ENCODE measurements at places on chromosomes 6 and 20. TPM values are rescaled to one million over a fixed set of nuclear protein-coding genes. Genes with fewer than 3 reads are reported as not detected.

The FAM120B gene
- total RNA-seq = 17.6 TPM

The DLK2 gene
- total RNA-seq = 1.8 TPM

The RFX6 gene
- not detected for total RNA-seq

The SAMD3 gene
- not detected for total RNA-seq

The GRIK2 gene
- total RNA-seq = 0.65 TPM

The SLC26A8 gene
- not detected for total RNA-seq

The LRRC73 gene
- not detected for total RNA-seq

The DZANK1 gene
- total RNA-seq = 0.65 TPM

The PARD6B gene
- total RNA-seq = 1.9 TPM

Data from epithelial cell of alveolus of lung (primary cell).